ENCODE measurements at places on chromosomes 11 and 22.

GRCh38 chr11:75562836-75563484 is 907 bp downstream of the SERPINH1 start:
- no peak for DNase-seq

DNA sequence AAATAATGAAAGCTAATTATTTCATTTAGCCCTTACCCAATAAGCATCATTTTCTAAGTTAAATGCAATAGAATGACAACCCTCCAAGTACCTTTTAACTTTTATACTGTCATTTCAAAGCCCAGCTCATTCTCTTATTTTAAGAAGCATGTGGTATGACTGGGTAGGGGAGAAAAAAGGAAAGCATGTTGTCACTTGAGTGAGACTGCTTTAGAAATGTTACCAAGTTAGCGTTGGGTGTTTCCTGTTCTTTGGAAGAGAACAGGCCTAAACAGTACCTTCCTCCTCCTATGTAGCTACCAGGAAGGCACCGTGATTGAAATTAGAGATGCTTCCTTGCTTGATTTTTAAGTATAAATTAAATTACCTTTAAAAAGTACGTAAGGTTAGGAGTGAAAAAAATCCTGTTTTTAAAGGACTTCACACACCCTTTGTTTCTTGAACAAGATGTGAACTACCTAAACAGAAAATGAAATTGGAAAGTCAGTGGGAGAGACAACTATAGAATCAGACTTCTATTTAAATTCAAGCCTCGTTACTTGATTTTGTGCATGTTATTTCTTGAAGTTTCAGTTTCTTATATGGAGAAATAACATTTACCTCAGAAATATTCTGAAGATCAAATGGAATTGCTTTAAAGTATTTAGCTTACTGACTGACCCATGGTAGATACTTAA is 741 bp upstream of the CNTF start:
- no peak for DNase-seq

DNA sequence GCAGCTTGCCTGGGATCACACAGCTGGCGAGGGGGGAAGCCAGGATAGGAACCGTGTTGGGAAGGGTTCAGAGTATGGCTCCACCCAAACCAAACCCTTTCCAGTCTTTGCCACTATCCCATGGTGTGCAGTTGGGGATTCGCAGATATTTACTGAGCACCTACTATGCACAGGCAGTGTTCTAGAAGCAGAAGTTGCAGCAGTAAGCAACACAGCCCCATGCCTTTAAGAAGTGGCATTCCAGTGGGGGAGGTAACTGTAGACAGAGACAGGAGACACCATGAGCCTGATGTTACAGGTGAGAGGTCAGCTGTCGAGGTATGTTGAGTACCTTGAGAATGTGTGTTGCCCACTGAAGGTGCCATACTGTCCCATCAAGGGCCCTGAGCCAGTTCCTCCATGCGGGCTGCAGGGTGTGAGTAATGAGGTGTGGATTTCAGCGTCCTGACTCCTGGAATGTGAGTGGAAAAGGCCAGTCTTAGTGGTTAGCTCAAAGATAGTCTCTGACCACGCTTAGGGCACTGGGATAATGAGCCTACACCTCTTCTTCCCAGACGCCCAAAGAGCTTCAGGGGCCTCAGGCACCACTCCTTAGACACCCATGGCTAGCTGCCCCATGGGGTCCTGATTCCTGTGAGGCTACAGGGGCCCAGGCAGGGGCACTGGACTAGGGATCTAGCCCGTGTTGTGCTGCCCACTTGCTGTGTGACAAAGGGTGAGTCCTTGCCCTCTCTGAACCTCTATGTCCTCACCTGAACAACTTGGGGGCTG is 71.8 kb upstream of the TP53I11 start:
- no peak for DNase-seq

DNA sequence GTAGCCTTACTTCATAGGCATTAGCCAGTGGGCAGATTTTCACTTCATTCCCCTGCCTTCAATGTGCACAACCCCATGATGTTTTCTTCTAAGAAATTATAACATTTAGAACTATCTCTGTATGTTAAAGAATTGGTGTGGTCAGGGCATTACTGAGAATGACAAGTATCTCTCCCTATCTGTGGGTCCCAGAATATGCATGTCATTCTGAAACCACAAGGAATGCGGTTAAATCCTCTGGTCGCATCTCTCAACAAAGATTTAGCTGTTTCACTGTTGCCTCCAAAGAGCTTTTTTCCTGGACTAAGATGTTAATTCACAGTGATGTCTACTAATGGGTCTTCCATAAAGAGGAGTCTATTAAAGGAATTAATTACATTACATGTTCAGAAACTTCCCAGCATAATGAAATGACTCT is 62.7 kb downstream of the LIF start:
- DNase-seq, result no peak

DNA sequence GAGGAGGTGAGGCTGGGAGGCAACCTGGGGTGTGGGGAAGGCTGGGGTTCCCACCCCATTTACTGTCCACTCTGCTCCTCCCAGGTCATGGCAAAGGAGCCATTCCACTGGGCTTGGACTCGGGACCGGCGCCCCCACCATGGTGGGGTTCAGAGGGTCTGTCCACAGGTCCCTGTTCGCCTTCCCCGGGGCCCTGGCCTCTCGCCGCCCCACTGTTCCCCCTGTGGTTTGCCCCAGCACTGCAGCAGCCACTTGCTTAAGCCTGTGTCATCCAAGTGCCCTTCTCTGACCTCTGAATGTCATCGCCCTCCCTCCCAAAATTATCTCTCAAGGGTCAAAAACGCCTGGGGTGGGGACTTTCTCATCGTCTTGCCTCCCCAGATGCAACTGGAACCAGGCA is 2.6 kb downstream of the SPDYC start:
- DNase-seq, result no peak

DNA sequence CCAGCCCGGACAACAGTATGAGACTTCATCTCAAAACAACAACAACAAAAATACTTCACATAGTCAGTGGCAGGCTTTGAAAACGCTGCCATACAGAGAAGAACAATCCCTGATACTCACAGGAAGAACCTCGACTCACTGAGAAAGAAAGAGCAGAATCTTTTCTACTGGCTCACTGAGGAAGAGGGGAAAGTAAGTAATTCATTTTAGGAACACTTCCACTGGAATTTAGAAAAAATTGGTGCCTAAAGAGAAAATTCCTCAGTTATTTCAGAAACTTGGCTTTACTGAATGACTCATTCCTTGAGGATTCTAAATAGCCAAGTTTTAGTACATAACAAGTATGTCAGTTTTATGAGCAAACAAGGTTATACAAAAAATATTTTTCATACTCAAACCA is 12.3 kb downstream of the NARS2 start:
- DNase-seq, result no peak

- DNase-seq, result no peak
Observed at GRCh38 chr11:118226296-118226695, 1.5 kb upstream of the JAML start.

GRCh38 chr22:43313244-43313889 is 29.8 kb downstream of the SCUBE1 start:
- no peak for DNase-seq

DNA sequence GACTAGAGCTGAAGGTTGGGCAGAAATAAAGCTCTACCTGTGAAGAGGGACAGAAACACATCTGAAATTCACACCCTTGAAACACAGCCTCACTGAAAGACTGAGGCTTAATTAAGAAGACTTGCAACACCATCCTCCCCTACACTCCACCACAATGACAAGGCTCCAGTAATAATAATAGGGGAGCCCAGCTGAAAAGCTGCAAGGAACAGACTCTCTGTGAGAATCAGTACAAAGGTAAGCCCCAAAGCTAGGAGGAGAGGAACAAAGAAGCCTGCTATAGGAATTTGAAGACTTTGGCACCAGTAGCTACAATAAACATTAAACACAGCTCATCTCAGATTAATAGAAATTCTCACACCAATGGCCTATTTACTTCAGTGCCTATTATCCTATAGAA is 176.9 kb downstream of the FAT3 start:
- DNase-seq, result no peak

DNA sequence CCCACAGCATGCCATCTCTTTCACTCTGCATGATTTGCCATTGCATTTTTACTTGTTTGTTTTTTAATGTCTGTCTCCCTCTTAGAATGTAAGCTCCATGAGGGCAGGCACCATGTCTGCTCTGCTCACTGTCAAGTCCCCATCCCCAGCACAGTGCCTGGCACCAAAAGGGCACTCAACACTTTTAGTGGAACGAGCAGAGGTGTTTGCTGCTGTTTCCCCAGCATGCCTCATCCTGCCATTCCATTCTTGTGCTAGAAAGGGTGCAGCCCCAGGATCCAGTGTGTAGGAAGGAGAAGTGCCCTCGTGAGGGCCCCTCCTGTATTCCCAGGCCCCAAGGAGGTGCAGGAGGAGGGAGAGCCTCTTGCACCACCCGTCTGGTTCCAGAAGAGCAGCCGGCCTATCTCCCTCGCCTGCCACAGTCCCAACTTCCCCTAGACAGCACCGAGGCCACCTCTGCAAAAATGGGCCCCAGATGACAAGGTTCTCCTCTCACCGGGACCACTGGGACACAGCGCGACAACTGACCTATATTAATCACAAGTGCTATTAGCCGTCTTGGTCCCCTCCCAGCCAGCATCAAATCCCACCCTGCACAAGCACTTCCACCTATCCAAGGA is 33.3 kb upstream of the CACNG2 start:
- no peak for DNase-seq

- DNase-seq, result peak; percentile 29
Observed at GRCh38 chr11:127997594-127997993, 589.8 kb downstream of the ETS1 start.

GRCh38 chr11:128585498-128586238 is 1.7 kb downstream of the ETS1 start:
- no peak for DNase-seq

All from NCI-H1105 treated with DMSO at 0.1 percent for 48 hours (cell line).